GM23338 (cell line): ENCODE measurements at places on chromosomes 2 and 18. TPM values are rescaled to one million over a fixed set of nuclear protein-coding genes. Genes with fewer than 3 reads are reported as not detected.

GRCh38 chr2:150327564-150328489 is 159.6 kb downstream of the RND3 start:
- peak; percentile 21 for DNase-seq

SLC16A14 gene
- total RNA-seq: 2.7 and 4.0 TPM in 2 replicates

PROKR1 gene
- 5.2 and 5.3 TPM in 2 replicates for total RNA-seq

GRCh38 chr2:137769406-137769805 is 194.9 kb upstream of the HNMT start:
- no peak for DNase-seq

TEKT4 gene
- not detected in 2 replicates for total RNA-seq

SH3RF3 gene
- total RNA-seq: 0.63 and 1.2 TPM in 2 replicates

SRD5A2 gene
- total RNA-seq: 0.03 TPM in 1 of 2 replicates, not detected in the other

GRCh38 chr2:237574467-237574866 is 8.1 kb downstream of the PRLH start:
- DNase-seq: no peak

- no peak for DNase-seq
Measured at GRCh38 chr2:236714080-236714479, 144.5 kb downstream of the ACKR3 start.

THSD7B gene
- total RNA-seq: 2.1 and 3.8 TPM in 2 replicates

DNA sequence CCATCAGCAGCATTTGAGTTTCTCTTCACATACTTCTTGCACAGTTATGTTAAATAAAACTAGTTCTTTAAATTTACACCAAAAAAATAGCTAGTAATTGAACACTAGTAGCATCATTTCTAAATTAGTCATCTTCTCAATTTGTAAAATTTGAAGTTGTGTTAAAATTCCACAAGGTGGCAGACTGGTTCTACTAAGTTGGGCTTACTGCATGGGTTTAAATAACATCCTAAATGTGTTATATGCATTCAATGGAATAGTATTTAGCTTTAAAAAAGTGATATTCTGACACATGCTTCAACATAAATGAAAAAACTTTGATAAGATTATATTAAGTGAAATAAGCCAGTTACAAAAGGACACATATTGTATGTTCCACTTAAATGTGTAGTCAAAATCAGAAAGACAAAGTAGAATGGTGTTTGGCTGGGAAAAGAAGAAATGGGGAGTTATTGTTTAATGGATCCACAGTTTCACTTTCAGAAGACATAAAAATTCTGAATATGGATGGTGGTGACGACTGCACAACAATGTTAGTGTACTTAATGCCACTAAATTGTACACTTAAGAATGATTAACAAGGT is 28.7 kb upstream of the RPRD1A start:
- peak; percentile 72 for DNase-seq

GRCh38 chr2:61962095-61962984 is 56.9 kb downstream of the COMMD1 start:
- peak; percentile 15 for DNase-seq

LRP1B gene
- 0.89 and 0.97 TPM in 2 replicates for total RNA-seq

DNA sequence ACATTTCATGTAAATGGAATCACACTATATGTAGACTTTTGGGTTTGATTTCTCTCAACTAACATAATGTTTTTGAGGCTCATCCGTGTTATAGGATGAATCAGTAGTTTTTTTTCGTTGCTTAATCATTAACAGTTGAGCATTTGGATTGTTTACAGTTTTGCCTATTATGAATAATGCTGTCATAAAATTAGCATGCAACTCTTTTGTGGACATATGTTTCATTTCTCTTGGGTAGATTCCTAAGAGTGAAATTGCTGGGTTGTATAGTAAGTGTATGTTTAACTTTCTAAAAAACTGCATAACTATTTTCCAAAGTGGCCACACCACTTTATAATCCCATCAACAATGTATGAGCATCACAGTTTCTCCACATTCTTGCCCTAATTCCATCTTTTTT is 7.7 kb upstream of the RHBDD1 start:
- DNase-seq: no peak

DNA sequence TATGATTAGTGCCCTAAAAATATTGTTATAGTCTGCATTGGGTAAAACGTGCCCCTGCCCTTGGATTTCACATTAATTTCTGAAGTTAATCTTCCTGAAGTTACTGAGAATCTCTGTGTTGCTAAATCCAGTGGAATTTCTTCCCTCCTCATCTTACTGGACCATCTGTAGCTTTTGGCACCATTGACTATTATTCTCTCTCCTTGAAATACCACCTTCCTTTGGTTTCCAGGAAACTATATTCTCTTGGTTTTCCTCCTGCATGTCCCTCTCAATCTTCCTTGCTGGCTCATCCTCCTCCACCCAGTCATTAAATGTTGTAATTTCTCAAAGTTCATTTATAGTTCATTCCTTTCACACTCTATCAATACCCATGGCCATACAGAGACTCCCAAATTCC is 110.6 kb upstream of the SLC35G4 start:
- DNase-seq: no peak

CCDC68 gene
- total RNA-seq: 1.2 and 1.6 TPM in 2 replicates

- DNase-seq: no peak
Measured at GRCh38 chr2:39938035-39938835, 159.2 kb upstream of the THUMPD2 start.

TMEM237 gene
- 42.0 and 57.7 TPM in 2 replicates for total RNA-seq
